ENCODE measurements at places on chromosomes 13 and 19. TPM values are rescaled to one million over a fixed set of nuclear protein-coding genes. Genes with fewer than 3 reads are reported as not detected.

The GRIN3B gene
- total RNA-seq: not detected

The PRTN3 gene
- not detected for total RNA-seq

The ARRDC2 gene
- 59.9 TPM for total RNA-seq

The PLIN3 gene
- 39.8 TPM for total RNA-seq

The FAM124A gene
- total RNA-seq: 9.2 TPM

The ATP13A1 gene
- 293 TPM for total RNA-seq

The FGF21 gene
- not detected for total RNA-seq

The ZNF749 gene
- total RNA-seq: 9.9 TPM

The OVOL3 gene
- not detected for total RNA-seq

- H3K4me1 ChIP-seq: no peaks in the 10 kb centered on the region
- DNase-seq: no peak
- no peaks in the 10 kb centered on the region for H3K36me3 ChIP-seq
- no peak overlapping the region for H3K4me3 ChIP-seq
These were observed 102.0 kb downstream of the DCLK1 start for GRCh38 chr13:36029166-36029565.

DNA sequence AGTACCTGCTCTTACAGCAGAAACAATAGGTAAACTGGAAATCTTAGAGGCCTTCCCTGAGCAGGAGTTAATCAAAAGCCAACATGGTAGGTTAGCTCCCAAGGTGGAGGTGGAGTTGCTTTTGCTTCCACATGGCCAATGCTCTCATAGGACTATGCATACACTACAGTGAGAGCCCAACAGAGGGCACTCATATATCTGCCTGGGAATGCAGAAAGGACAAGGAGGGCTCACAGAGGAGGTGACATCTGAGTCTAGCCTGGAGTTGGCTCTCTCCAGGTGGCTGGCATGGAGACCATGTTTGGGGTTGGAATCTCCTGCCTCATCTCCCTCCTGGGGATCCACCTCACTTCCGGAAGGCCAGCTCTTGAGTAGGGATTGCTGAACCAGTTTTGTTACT is 34.6 kb downstream of the ATP8A2 start:
- no peak overlapping the region for H3K27ac ChIP-seq
- H3K4me3 ChIP-seq: no peak overlapping the region
- H3K4me1 ChIP-seq: no peaks in the 10 kb centered on the region
- H3K27me3 ChIP-seq: no peaks in the 10 kb centered on the region
- no peaks in the 10 kb centered on the region for H3K36me3 ChIP-seq
- DNase-seq: no peak

GRCh38 chr19:19746286-19747213 is 13.6 kb upstream of the ZNF14 start:
- H3K27ac ChIP-seq: no peak overlapping the region
- DNase-seq: no peak
- H3K27me3 ChIP-seq: no peaks in the 10 kb centered on the region
- H3K4me1 ChIP-seq: no peaks in the 10 kb centered on the region
- H3K36me3 ChIP-seq: no peaks in the 10 kb centered on the region

DNA sequence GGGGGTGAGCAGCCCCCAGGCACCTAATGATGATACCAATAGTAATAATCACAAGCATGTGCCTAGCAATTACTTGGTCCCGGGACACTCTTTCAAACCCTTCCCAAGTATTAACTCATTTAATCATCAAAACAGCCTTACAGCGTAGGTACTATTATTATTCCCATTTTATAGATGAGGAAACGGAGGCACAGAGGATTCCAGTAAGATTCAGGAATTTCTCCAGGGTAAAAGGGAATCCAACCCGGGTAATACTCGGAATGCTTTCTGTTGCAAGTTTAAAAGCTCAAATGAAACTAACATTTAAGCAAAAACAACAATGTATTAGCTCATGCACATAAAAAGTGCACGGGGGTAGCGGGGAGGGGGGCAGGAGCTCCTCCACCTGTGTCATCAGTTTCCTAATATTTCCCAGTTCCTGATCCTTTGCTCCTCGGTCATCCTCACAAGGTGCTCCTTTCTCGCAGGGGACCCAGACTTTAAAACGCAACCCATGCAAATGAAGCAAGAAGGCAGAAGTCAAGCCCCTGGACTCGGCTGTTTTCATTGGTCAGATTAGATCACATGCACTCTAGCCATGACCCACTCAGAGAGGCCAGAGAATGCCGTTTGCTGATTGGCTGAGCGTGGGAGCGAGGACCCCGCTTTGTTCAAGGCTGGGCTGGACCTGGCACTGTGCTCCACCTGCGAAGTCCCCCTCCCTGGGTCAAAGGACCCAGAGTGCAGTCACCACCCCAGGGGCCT is 38.3 kb upstream of the C19orf12 start:
- H3K27me3 ChIP-seq: no peaks in the 10 kb centered on the region
- no peak overlapping the region for H3K27ac ChIP-seq
- H3K4me1 ChIP-seq: no peaks in the 10 kb centered on the region
- no peak overlapping the region for H3K4me3 ChIP-seq
- H3K36me3 ChIP-seq: no peaks in the 10 kb centered on the region

- H3K27ac ChIP-seq: no peak overlapping the region
- H3K36me3 ChIP-seq: no peaks in the 10 kb centered on the region
- no peak overlapping the region for H3K4me3 ChIP-seq
- peaks cover 12% of the 10 kb centered on the region for H3K4me1 ChIP-seq
- no peak for DNase-seq
- peaks cover 33% of the 10 kb centered on the region for H3K27me3 ChIP-seq
These were observed 4.8 kb upstream of the SOX1 start for GRCh38 chr13:112062072-112062567.

Measured in thyroid gland (tissue), 4 donors.